Effector memory CD8-positive, alpha-beta T cell (primary cell): ENCODE measurements at places on chromosomes 1 and 21.
A peak's percentile ranks its signal among the peaks of the same experiment; 100 is the strongest.

DNA sequence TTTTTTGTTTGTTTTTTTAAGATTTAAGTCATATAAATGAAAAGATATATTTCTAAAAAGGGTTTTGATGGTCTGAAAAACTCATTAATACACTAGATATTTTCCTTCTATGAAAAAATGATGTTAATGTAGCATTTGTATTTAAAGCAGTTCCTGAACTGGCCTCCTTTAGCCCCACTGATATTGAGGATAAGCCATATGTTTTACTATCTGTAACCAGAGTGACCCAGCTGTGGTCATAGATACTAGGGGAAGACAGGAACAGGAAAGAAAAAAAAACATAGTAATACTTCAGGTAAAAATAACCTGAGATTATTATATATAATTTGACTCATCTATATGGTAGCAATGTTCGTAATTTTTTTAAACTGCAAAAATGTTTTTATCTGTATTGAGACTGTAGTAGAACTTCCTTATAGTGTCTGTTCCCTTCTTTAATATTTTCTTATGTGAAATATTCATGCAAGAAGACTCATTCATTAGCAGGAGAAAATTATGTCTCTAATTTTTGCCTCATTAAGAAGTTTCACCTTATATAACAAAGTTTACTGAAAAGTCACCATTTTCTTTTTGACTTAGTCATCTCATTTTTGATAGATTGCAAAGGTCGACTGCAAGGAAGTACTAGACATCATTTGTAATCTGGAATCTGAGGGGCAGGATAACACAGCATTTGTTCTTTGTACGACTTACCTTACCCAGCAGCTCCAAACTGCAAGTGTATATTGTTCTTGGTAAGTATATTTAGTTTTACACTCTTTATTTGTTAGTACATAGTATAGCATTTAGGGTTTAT lies 25.6 kb upstream of the TMCO2 start:
- DNase-seq: no peak

GRCh38 chr21:28207436-28208173 lies 785.1 kb downstream of the LTN1 start:
- DNase-seq: no peak

DNA sequence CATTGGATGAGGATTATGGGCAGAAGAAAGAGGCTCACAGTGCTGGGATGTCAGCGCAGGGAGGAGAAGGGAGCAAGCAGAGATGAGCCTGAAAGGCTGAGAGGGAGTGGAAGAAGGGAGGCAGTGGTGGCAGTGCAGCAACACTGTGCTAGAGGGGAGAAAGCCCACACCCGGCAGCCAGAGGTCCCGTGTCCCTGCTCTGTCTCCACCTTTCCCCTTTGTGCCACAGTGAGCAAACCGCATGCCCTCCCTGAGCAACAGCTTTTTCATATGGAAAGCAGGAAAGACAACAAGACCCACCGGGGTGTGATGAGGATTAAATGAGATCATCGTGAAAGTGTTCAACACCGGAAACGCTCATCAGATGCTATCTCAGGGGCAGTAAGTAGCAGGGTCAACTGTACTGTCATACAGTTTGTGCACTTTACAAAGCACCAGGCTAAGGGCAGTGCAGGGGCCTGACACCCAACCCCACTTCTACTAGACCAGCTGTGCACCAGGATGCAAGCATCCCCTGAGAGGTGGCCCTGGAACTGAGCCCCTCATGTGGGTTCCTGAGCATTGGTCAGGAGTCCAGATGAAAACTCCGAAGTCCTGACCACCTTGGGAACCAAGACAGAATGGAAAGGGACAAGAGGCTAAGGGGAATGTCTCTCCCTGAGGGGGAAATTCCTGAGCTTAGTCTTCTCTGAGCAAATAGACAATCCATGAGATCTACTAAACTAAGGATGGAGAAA lies 9.1 kb downstream of the NHLH1 start:
- no peak for DNase-seq

GRCh38 chr1:85314726-85315125 lies 38.3 kb upstream of the BCL10 start:
- DNase-seq: no peak

DNA sequence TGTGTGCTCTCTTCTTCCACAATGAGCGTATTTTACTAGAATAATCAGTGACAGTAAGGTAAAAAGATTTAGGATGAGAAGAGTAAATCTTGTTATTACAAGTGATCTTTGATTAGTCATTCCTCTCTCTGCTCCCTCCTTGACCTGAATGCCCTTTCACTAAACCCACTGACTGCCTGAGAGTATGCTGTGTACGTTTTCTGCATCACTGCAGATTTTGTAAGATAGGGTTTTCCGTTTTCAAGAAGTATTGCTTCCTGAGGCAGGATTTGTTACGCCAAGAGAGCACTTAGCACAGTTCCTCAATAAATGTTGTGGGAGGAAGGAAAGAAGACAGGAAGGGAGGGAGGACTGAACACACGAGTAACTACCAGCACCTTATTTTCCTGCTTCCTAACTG lies 7.7 kb upstream of the LAMB3 start:
- no peak for DNase-seq

DNA sequence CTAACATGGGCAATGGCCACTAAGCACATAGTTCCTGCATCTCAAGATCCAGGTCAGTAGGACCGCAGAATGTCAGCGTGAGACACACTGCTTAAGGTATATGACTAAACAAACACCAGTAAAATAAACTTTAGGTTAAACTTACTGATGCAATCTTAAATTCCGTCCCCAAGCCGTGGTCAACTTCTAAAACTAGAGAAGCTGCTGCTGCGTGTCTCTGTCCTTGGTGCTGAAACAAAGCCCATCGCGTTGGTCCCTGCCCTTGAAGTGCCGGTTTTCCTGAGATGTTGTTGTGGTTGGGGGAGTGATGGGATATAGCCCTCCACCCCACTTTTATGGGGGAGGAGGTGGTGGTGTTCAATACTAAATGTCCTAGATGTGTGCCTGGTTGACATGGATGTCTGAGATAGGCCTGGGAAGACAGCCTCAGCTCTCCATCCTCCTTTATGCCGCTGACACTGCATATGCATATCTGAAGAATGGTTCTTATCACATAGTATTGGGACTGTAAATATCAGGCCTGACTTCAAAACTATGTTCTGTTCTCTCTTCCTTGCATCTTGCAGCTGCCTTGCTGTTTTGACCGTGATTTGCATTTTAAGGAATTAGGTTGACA lies 72.0 kb upstream of the KCNA3 start:
- DNase-seq: peak; percentile 45

GRCh38 chr1:225435076-225435475 lies 7.2 kb upstream of the LBR start:
- no peak for DNase-seq

DNA sequence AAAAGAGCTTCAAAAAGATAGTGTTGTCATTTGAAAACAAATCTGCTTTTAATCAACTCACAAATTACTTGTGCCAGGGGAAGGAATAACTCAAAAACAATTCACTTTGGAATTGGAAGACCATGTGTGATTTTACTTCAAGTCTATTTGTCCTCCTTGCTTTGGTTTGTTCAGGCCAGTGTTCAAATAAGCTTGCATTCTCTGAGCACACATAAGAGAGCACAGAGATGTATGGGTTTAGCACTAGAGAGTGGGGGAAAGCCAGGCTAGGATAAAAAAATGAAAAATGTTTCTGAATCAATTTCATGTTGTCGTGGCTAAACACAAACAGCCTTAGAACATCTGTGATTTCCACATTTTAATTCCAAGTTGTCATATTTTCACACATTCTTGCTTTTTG lies 325.7 kb upstream of the LYPLAL1 start:
- no peak for DNase-seq

GRCh38 chr1:116496898-116497297 lies 73.9 kb downstream of the CD58 start:
- DNase-seq: no peak

- no peak for DNase-seq
These were observed 179.3 kb upstream of the PLXNA2 start for GRCh38 chr1:208423526-208423925.

GRCh38 chr1:234564035-234565029 lies 45.6 kb downstream of the IRF2BP2 start:
- DNase-seq: no peak

DNA sequence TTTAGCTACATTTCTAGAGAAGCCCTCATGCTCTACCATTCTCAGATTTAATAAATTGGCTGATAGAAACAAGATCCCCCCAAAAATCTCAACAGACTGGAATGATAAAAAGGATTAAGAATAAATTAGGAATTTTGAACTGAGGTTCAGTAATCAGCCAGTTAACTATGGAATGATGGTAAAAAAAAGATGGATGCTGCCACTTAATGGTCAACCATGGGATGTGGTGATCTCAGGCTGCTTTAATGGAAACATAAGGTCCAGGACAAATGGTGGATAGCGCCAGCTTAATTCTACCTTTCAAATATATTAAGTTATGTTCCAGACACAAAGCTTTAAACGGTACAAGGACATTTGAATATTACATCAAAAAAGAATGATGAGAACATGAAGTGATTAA lies 49.9 kb downstream of the CCN1 start:
- DNase-seq: no peak

DNA sequence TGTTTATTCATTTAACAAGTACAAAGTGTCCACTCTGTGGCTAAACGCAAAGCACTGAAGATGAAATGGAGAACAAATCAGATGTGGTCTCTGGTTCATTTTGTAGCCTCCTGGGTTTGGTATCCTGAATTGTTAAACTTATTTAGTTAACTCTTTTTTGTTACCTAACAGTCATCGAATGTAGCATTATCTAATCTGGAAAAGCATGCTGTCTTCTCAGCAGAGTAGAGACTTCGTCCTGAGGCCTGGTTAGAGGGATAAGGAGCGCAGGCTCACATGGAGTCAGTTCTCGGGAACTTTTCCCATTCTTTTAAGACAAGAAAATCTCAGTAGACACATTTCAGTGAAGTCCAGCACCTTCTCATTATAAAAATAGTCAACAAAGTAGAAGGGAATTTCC lies 33.1 kb upstream of the SH3D21 start:
- no peak for DNase-seq

- DNase-seq: peak; percentile 42
These were observed 10.5 kb upstream of the SPEN start for GRCh38 chr1:15836772-15837669.

DNA sequence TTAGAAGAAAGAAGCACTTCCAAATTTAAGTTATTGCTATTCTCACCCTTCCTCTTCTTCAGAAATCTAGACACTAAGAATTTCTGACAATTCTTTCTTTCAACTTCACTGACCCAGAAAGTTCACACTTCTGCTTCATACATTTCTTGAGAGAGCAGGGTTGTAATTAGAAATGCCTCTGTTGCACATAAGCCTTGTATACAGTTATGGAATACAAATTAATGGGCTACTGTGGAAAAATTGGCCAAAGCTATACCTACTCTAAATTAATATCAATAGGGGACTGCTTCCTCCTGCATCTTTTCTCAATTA lies 1.5 kb downstream of the TNFSF18 start:
- DNase-seq: no peak

DNA sequence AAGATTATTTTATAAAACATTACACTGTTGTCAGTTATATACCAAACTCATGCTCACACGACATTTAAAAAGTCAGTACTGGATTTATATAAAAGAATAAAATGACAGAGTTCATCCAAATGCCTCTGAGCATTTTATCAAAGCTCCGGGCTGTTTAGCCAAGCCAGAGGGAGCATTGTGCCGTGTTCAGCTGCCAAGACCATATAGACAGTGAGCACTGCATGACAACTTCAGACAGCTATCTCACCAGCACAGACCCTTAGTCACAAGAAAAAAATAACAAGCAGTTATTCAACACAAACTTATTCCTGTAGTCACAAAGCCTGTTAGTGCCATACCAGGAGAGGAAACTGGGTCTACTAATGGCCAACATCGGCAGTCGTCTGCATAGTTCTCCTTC lies 88.0 kb upstream of the PBX1 start:
- DNase-seq: no peak

GRCh38 chr1:2274929-2275475 lies 46.9 kb downstream of the SKI start:
- no peak for DNase-seq

GRCh38 chr1:88341447-88341846 lies 342.6 kb upstream of the PKN2 start:
- no peak for DNase-seq
